ENCODE measurements at places on chromosomes 4 and X.

- no peak overlapping the region for H3K27ac ChIP-seq
- no peak for DNase-seq
- no peaks in the 10 kb centered on the region for H3K27me3 ChIP-seq
- H3K36me3 ChIP-seq, result no peaks in the 10 kb centered on the region
- no peak overlapping the region for H3K4me3 ChIP-seq
Observed at GRCh38 chr4:15375667-15376066, 52.2 kb upstream of the C1QTNF7 start.

DNA sequence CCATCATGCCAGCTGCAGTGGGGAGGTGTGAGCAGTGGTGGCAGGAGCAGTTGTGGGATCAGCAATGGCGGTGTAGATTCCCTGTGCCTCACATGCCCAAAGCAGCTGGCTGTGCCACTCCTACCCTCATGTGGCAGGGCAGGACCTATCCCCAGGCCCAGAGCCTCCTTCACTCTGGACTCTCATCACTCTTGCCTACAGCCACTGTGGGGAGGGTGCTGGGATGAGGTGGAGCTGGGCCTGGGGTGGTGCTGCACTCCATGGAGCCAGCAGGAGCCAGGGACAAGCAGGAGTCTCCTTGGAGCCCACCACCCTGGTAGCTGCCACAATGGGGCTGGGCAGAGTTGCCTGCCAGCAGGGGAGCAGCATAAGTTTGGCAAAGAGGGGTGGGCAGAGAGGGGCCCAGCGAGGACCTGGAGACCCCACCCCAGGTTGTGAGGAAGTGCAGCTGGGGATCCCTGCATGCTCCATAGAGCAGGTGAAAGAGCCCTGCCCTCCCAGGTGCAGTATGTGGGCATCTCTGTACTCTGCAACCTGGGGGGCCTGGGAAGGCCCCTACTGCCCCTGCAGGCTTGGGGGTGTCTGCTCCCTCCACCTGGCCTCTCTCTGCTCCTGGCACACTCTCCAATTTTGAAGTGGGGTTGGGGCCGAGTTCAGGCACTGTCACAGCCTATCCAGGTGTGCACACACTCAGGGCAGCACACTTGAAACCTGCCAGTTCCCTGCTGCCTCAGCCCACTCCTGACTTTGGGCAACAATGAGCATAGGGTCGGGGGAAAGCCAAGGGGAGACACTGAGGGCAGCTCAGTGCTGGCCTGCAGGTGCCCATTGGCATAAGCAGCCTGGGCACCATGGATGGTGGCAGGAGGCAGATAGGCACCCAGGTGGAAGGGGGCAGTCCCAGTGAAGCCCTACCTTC, 74.0 kb upstream of the INTU start:
- H3K27me3 ChIP-seq, result no peaks in the 10 kb centered on the region
- H3K27ac ChIP-seq, result no peak overlapping the region
- DNase-seq, result no peak
- H3K36me3 ChIP-seq, result no peaks in the 10 kb centered on the region
- H3K4me1 ChIP-seq, result no peaks in the 10 kb centered on the region

- no peaks in the 10 kb centered on the region for H3K27me3 ChIP-seq
- DNase-seq, result no peak
- H3K4me1 ChIP-seq, result no peaks in the 10 kb centered on the region
- H3K27ac ChIP-seq, result no peak overlapping the region
- H3K36me3 ChIP-seq, result no peaks in the 10 kb centered on the region
Observed at GRCh38 chr4:176539785-176540175, 220.0 kb downstream of the SPCS3 start.

DNA sequence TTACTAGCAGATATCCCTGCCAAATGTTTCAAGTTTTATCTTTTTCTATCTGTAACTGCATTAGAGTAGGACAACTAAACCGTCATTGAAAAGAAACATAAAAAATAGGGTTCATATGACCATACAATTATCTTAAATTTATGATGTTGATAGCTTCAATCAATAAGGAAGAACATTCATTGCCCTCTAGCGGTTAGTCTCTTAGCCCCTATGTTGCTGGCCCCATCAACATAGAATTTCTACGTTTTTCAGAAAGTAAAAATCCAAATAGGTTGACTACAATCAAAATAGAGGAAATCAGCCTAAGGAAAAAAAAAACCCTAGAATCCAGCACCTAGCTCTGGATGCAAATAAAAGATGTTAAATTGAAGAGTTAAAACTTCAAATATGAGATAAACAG, 225.1 kb upstream of the ITM2A start:
- H3K27ac ChIP-seq, result no peak overlapping the region
- H3K4me1 ChIP-seq, result no peaks in the 10 kb centered on the region
- H3K4me3 ChIP-seq, result no peak overlapping the region
- DNase-seq, result peak; percentile 49
- H3K27me3 ChIP-seq, result no peaks in the 10 kb centered on the region
- no peaks in the 10 kb centered on the region for H3K36me3 ChIP-seq

DNA sequence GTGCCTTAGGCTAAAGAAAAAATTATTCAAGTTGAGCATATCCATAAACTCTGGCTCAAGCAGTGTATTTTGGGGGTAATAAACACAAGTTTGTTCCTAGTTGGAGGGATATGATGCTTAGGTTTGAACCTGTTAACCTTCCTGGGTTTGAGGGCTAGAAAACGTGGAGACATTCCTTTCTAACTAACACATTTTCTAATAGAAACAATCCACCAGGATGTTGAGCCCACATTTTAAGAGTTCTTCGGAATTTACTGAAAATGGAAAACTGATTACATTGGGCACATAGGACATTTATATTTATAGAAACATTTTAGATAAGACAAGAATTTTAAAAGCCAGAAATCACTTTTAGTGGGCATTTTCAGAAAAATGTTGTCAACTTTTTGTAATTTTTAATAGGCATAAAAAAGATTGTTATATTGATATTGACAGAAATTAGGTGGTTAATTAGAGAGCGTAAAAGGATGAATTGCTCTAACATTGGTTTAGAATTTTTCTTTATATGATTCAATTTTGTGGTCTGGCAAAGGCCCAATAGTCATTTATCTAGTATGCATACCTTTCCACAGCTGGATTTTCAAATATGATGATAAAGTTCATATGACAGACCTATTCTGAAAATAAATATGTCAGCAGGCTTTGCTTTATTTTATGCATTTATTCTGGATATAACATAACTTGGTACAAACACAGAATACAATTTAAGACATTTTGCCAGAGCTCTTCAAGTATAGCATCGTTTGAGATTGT, 49.2 kb downstream of the CEP44 start:
- no peaks in the 10 kb centered on the region for H3K36me3 ChIP-seq
- no peak overlapping the region for H3K4me3 ChIP-seq
- no peak overlapping the region for H3K27ac ChIP-seq

- H3K36me3 ChIP-seq, result no peaks in the 10 kb centered on the region
- DNase-seq, result no peak
- H3K4me1 ChIP-seq, result no peaks in the 10 kb centered on the region
- H3K27me3 ChIP-seq, result no peaks in the 10 kb centered on the region
- H3K4me3 ChIP-seq, result no peak overlapping the region
Observed at GRCh38 chrX:53449632-53450031, 15.5 kb upstream of the HSD17B10 start.

DNA sequence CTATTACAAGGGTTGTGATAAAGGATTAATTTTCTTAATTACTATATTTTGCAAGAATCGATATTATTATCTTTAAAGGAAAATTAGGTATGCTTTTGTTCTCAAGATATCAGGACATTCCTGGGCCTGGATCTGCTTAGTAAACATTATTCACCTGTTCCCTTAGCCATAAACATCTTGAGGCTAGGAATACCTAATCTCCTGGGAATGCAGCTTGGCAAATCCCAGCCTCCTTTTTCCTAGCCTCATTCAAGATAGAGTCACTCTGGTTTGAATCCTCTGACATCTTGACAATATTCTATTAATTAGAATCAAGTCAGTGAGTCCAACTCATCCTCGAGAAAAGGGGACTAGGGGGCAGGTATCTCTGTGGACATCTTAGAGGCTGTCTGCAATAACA, 327.1 kb downstream of the STIM2 start:
- H3K27me3 ChIP-seq, result no peaks in the 10 kb centered on the region
- H3K4me3 ChIP-seq, result no peak overlapping the region
- no peak overlapping the region for H3K27ac ChIP-seq
- H3K4me1 ChIP-seq, result peaks cover 4% of the 10 kb centered on the region
- no peaks in the 10 kb centered on the region for H3K36me3 ChIP-seq

GRCh38 chr4:47213971-47214370, 182.6 kb downstream of the GABRB1 start:
- H3K36me3 ChIP-seq, result no peaks in the 10 kb centered on the region
- no peaks in the 10 kb centered on the region for H3K27me3 ChIP-seq
- no peaks in the 10 kb centered on the region for H3K4me1 ChIP-seq
- no peak for DNase-seq
- no peak overlapping the region for H3K27ac ChIP-seq

DNA sequence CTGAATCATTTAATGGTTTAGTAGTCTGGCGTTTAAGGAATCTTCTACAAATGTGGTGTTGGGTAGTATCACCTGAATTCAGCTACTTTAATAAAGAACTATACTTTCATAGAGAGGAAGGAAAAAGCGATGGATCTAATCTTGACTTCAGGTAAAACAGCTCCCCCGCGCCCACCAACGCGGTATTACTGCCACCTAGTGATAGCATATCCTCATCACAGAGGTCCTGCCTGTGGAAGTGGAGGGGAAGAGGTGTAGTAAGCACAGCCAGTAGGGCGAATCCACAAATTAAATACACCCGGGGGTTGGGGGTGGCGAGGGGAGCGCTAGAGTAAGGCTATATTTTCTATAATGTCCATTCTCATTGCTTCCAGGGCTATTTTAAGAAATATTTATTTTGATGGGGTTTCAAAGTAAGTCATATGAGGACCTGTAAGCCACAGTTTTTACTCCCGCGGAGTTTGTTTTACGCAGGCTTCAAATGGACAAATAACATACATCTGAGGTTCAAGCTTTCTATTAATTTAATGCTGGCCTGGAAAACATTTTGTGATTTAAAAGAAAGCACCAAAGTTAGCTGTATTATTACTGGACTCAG, 8.3 kb upstream of the DAPP1 start:
- no peak overlapping the region for H3K27ac ChIP-seq

DNA sequence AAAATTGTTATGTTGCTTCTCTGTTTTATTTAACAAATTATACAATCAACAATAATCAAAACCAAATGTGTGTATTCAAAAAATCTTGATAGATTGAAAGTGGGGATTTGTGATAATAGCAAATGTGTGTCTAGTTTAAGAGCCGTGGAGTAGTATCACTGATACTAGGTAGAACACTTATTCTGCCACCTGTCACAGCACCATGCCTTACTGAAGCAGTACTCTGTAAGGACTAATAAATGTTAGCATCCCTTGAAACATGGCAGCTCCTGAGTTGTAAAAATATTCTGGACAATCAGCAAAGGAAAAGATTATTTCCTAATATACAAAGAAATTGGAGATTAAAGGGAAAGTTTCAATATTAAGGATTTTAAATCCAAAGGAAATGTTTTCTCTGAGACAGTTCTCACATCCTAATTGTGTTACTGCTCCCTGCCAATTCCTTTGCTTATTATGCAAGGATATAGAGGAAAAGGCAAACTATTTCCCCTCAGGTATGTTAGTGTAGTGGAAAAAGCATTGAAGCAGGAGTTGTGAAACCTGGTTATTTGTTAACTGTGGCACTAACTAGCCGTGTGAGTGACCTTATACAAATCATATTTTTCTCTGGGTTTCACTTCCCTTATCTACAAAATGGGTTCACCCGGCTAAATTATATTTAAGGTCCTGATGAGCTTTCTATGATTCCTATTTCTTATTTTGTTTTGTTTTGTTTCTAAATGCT, 303.1 kb downstream of the ARHGAP24 start:
- peaks cover 45% of the 10 kb centered on the region for H3K4me1 ChIP-seq
- peak overlapping the region; percentile 19 for H3K4me3 ChIP-seq
- no peaks in the 10 kb centered on the region for H3K27me3 ChIP-seq
- no peaks in the 10 kb centered on the region for H3K36me3 ChIP-seq
- H3K27ac ChIP-seq, result peak overlapping the region; percentile 58
- peak; percentile 75 for DNase-seq

DNA sequence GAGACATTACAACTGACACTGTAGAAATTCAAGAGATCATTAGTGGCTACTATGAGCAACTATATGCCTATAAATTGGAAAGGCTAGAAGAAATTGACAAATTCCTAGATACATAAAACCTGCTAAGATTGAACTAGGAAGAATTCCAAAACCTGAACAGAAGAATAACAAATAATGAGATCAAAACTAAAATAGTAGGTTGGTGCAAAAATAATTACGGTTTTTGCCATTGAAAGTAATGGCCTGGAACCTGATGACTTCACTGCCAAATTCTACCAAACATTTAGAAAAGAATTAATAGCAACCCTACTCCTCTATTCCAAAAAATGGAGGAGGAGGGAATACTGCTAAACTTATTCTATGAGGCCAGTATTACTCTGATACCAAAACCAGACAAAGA, 824.9 kb downstream of the KLHL13 start:
- no peaks in the 10 kb centered on the region for H3K36me3 ChIP-seq
- H3K4me1 ChIP-seq, result no peaks in the 10 kb centered on the region
- no peaks in the 10 kb centered on the region for H3K27me3 ChIP-seq
- no peak overlapping the region for H3K27ac ChIP-seq
- H3K4me3 ChIP-seq, result no peak overlapping the region

- no peak for DNase-seq
- H3K4me3 ChIP-seq, result no peak overlapping the region
- peak overlapping the region; percentile 42 for H3K27ac ChIP-seq
- no peaks in the 10 kb centered on the region for H3K27me3 ChIP-seq
- peaks cover 61% of the 10 kb centered on the region for H3K4me1 ChIP-seq
- H3K36me3 ChIP-seq, result no peaks in the 10 kb centered on the region
Observed at GRCh38 chr4:152784490-152785350, 5.0 kb downstream of the ARFIP1 start.
